ENCODE measurements at places on chromosomes 7 and 10.

DNA sequence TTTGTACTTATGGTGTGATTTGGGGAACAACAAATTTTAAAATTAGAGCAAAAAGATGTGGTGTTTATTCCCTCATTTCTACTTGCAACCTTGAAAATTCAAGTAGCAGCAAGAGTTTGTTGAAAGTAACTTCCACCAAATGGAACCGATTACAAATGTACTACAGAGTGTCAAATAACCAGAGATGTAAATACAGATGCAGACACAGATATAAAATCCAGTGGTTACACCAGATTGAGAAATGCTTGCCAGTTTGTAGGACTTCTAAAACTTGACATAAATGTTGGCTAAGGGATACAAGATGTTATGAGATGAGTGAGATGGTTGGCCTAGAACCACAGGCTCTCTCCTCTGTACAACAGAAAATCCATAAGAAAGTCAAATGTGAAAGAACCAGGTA, 162.1 kb downstream of the DIP2C start:
- DNase-seq, result no peak

DNA sequence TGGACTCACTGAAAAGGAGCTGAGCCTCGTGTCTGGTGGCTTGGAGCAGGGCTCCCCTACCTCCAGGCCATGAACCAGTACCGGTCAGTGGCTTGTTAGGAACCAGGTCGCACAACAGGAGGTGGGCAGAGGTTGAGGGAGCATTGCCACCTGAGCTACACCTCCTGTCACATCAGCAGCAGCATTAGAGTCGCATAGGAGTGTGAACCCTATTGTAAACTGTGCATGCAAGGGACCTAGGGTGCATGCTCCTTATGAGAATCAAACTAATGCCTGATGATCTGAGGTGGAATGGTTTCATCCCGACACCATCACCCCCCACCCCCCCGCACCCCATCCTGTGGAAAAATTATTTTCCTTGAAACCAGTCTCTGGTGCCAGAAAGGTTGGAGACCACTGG, 50.4 kb downstream of the TSPAN15 start:
- DNase-seq, result no peak

- peak; percentile 79 for DNase-seq
Observed at GRCh38 chr7:123494193-123494796, 40.1 kb downstream of the IQUB start.

DNA sequence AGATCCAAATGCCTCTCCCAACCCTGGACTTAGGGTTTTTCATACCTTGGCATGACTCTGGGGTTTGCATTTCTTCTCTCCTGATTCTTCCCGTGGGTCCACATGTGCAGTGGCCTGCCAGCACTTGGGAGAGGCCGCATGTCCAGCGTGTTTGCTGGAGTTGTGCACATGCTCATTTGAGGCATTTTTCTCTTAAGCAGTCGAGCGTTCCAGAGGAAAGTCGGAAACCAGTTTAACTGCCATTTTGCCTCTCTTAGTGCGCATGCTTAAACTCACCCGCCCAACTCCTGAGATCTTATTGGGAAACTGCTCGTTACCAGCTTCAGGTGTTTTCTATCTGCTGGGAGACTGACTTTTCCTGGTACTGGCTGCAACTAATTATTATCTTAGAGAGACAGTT, 888.4 kb upstream of the PHF14 start:
- DNase-seq, result no peak

- no peak for DNase-seq
Observed at GRCh38 chr7:30286749-30287148, 2.4 kb downstream of the ZNRF2 start.

GRCh38 chr7:94655848-94656657, at the start of gene SGCE:
SGCE (minus strand) TSS chr7:94656133; CDS start chr7:94656098, 35 bp downstream.
- peak; percentile 88 for DNase-seq

- no peak for DNase-seq
Observed at GRCh38 chr10:3648170-3648569, 136.8 kb downstream of the KLF6 start.

GRCh38 chr10:132986076-132986475, 43.7 kb upstream of the CFAP46 start:
- no peak for DNase-seq

GRCh38 chr7:12930534-12930933, 243.1 kb downstream of the ARL4A start:
- DNase-seq, result no peak

GRCh38 chr7:1300206-1300605, 67.5 kb downstream of the UNCX start:
- DNase-seq, result no peak

DNA sequence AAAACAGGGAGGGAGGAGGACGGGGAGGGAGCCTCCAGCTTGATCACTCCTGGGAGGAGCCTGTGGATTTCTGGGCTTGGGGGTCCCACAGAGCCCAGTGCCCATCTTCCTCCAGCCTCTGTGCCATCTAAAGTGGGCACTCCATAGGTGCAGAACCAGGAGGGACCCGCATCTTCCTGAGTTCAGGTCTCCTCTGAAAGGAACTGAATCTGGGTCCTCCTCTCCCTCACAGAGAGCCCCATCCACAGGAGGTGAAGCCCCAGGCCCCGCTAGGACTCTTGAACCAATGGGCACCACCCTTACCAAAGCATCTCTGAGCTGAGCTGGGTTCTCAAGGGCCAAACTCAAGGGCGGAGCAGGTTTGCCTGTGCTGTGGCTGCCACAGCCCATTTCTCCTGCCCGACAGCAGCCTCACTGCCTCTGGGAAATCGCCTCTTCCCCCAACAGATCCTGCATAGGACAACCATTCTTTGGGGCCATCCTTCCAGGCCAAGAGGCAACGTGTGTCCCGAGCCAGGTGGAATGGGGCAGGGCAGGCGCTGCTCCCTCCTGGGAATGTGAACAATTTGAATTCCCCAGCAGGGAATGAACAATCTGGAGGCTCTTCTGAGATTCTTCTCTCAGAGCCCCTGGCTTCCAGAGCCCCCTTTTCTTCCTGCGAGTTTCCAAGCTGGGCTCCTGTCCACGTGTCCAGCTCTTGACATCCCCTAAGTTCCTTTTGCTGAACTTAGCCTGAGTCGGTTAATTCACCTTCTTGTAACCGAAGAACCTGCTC, 411.0 kb upstream of the FOXK1 start:
- no peak for DNase-seq

DNA sequence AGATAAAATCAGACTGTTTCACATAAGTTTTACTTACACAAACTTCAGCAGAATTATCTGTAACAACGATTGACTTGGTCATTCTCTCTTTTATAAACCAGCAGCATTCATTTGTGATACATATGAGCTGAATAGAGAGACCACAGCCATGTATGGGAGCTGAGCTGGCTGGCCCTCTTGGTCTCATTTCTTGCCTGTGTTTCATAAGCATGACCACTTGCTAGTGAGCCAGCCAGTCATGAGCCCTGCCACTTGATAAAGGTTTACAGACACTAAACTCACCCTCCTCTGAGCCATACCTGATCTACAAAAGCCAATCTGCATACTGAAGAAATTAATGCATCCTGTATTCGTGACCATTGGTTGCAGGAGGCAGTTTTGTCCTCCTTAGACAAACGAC, 82.1 kb downstream of the PKD1L1 start:
- no peak for DNase-seq

- no peak for DNase-seq
Observed at GRCh38 chr7:24366876-24367275, 82.9 kb downstream of the NPY start.

DNA sequence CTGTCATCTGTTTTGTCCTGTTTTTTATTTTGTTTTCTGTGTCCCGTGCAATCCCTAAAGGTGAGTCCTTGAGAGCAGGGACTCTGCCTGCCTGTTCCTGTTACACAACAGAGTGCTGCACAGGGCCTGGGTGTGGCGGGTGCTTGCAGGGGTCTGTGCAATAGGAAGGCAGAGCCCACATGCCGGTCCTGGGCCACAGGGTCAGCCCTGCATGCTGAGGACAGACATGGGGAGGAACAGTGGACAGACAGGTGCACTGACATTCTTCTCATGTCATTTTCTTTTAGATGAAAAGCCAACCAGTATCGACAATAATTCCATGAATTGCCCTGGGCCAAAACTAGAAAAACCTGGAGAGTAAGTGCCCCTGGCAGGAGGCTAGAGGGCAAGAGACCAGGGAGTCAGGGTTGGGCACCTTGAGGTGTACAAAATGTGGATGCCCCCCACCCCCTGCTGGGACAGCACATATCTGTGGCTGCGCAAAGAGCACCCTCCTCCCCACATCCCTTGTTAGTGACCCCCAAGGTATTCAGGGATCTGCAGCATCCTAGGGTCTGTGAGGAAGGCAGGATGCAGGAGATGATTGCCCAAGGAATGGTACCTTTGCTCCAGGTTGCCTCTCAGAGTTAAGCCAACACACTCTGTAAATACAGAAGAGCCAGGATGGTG, 19.9 kb downstream of the ANTXRL start:
- DNase-seq, result no peak

DNA sequence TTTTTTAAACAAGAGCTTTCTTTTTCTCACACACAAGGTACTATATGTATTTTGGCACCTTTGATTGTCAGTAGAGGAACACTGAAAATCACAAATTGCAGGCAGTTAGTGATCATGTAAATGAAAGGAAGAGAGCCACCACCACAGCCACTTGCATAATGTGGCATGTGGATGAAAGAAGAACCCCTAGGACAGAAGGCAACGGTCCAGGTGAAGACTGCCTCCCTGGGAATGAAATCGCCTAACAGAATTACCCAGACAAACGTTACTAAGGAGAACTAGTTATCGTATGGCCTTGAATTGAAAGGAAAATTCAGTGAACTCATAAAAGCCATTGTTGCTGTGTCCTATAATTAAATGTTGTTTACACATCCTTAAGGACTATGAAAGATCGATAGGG, 41.2 kb upstream of the PTPRZ1 start:
- no peak for DNase-seq

- no peak for DNase-seq
Observed at GRCh38 chr10:102342958-102343357, 52.5 kb upstream of the NFKB2 start.

DNA sequence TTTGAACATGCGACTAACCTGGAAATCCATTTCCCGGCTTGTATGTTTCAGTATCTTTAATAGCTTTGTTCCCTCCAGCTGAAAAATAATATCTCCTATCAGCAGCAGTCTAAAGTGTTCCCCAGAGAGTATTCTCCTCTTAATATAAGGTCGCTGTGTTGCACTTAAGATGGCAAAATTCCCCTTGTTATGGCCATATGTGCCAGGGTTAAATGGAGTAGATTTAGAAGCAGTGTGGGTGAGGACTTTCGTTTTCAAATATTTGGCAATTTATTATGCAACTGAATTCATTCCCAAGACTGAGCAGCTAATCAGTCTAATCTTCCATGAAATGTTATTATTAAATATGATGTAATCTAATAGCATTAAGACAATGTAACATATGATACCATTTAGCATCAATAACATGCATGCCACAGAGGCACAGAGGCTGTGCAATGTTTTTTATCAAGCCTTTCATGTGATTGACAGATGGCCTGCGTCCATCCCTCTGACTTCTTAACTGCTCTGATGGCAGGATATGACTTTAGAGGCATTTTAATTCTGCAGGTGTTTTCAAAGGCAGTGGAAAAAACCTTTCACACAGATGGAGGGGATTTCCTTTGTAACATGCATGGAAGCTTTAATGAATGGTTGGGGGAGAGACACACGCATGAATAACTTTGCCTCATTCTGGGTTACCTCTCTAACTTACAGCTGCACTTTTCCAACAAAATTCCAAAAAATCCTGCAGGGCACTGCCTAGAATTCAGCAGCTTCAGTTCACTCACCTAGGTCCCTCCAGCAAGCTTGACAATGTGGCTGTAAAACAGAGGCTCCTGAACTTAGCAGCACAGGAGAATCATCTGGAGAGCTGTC, 55.1 kb upstream of the ZPBP start:
- DNase-seq, result peak; percentile 99

DNA sequence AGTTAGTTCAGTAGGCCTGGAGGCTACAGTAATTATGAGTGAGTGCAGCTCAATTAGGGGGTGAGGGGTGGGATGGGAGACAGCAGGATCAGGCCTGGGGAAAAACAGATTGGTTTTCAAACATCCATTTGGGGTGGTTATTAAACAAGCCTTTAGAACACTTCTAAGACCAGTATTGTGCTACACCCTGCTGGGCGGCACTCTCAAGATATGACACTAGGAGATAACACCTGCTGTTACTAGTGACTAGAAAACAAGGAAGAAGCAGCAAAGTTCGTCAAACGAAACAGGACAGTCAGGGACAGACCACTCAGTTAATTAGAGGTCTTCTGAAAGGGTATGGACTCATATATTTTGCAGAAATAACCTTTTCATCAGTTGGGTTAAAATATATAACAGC, 353.6 kb downstream of the PTEN start:
- peak; percentile 47 for DNase-seq

- DNase-seq, result no peak
Observed at GRCh38 chr7:14096159-14096558, 106.7 kb upstream of the ETV1 start.

DNA sequence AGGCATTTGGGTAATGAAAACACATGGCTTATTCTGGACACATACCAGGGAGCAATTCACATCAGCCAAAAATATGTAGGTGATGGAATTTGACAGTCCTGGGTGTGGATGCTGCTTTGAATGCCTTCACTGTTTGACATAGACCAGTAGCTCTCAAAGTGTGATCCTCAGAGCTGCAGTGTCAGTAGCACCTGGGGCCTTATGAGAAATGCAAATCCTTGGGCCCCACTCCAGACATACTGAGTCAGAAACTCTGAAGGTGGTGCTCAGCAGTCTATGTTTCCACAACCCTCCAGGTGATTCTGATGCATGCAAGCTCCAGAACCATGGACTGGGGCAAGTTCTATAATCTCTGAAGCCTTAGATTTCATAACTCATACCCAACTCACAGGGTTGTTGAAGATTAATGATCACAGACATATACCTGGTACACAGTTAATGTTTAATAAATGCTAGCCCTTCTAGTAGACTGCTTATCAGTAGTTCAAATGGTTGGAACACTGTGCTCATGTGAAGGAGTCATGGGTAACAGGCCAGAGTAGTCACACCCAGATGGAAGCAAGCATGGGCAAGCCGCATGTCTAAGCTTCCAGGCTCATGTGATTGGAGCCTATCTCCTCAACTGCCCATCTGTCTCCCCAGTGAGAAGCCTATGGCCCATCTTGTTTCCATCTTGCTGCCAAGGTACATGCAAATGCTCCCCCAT, 715.7 kb downstream of the GRID1 start:
- DNase-seq, result no peak

DNA sequence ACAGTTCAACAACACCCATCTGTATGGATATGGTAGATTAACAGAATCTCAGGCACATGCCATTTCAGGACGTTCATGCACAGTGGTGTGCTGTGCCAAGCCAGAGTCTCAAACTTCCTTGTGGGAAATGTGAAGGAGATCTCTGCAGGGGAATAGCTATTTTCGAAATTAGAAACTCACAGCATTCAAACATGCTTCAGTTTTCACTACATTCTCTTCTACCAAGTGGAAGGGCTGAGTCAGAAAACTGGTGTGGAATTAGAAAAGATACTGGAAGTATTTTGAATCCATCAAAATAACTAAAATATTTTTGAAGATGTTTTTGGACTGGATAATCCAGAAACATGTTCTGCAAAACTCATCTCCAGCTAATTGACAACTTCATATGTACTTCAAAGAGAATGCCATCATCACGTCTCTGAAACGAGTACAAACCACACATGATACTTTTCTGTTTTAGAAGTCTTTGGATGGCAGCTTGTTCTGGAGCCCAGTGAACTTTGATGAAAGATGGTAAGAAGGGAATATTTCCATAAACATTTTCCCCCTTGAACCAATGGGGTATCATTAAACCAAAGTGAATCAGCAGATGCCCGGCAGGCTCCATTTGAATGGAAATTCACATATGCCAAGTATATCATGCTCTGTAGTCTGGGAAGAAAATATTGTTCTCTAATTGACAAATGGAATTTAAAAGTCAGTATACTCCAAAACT, 616.3 kb upstream of the IGFBP3 start:
- DNase-seq, result no peak

- DNase-seq, result peak; percentile 72
Observed at GRCh38 chr7:142939226-142939910, at the start of gene LLCFC1. LLCFC1 (plus strand) TSS chr7:142939484; CDS start chr7:142939622, 138 bp downstream.

Measured in NAMALWA (cell line).